ENCODE measurements at places on chromosomes 12 and 14. TPM values are rescaled to one million over a fixed set of nuclear protein-coding genes. Genes with fewer than 3 reads are reported as not detected.

DNA sequence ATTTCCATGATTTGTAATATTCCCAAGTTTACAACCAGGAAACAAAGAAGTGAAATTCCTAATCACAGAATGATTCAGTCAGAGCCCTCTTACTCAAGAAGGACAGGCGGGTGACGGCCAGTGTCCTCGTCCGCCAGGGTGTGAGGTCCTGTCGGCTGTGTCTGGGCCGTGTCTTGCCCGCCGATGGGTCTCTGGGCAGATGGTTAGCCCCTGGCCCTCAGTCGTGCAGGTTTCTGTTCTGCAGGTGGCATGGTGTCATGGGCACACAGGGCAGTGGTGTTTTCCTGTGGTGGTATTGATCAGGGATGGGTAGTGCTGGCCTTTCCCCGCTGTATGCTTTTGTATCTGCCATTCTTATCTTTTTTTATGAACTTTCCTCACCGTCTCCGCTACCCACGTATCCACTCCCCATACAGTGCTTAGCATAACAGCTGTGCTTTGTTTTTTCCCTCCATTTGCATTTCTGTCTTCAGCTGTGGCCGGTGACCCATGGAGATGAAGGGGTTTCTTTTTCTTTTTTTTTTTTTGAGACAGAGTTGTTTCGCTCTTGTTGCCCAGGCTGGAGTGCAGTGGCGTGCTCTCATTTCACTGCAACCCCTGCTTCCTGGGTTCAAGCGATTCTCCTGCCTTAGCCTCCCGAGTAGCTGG lies 100.7 kb downstream of the TSPAN9 start:
- no peak overlapping the region for H3K4me3 ChIP-seq
- no peaks in the 10 kb centered on the region for H3K36me3 ChIP-seq
- H3K27ac ChIP-seq: no peak overlapping the region
- H3K27me3 ChIP-seq: peaks cover 16% of the 10 kb centered on the region
- H3K4me1 ChIP-seq: no peaks in the 10 kb centered on the region

RACGAP1 gene
- total RNA-seq: 183 TPM

TDRD9 gene
- 0.60 TPM for total RNA-seq

- no peaks in the 10 kb centered on the region for H3K36me3 ChIP-seq
- peaks cover 2% of the 10 kb centered on the region for H3K27me3 ChIP-seq
- DNase-seq: no peak
- H3K4me1 ChIP-seq: peaks cover 8% of the 10 kb centered on the region
- H3K4me3 ChIP-seq: no peak overlapping the region
These were observed 83.8 kb downstream of the NRXN3 start for GRCh38 chr14:78253986-78254385.

- H3K4me3 ChIP-seq: no peak overlapping the region
- DNase-seq: no peak
- H3K27ac ChIP-seq: no peak overlapping the region
- no peaks in the 10 kb centered on the region for H3K27me3 ChIP-seq
- no peaks in the 10 kb centered on the region for H3K36me3 ChIP-seq
These were observed 21.4 kb upstream of the FOXG1 start for GRCh38 chr14:28745176-28745575.

FOXA1 gene
- total RNA-seq: not detected

- H3K36me3 ChIP-seq: no peaks in the 10 kb centered on the region
- H3K4me1 ChIP-seq: peaks cover 2% of the 10 kb centered on the region
- no peak overlapping the region for H3K27ac ChIP-seq
- DNase-seq: peak; percentile 70
- no peak overlapping the region for H3K4me3 ChIP-seq
- peaks cover 37% of the 10 kb centered on the region for H3K27me3 ChIP-seq
These were observed 360.4 kb downstream of the MED13L start for GRCh38 chr12:115916910-115917668.

AP1G2 gene
- 306 TPM for total RNA-seq

ARHGAP5 gene
- total RNA-seq: 38.6 TPM
